ENCODE measurements at places on chromosomes 7 and 10.
A peak's percentile ranks its signal among the peaks of the same experiment; 100 is the strongest.

- DNase-seq, result no peak
Observed at GRCh38 chr10:72336259-72337038, 18.3 kb downstream of the DNAJB12 start.

DNA sequence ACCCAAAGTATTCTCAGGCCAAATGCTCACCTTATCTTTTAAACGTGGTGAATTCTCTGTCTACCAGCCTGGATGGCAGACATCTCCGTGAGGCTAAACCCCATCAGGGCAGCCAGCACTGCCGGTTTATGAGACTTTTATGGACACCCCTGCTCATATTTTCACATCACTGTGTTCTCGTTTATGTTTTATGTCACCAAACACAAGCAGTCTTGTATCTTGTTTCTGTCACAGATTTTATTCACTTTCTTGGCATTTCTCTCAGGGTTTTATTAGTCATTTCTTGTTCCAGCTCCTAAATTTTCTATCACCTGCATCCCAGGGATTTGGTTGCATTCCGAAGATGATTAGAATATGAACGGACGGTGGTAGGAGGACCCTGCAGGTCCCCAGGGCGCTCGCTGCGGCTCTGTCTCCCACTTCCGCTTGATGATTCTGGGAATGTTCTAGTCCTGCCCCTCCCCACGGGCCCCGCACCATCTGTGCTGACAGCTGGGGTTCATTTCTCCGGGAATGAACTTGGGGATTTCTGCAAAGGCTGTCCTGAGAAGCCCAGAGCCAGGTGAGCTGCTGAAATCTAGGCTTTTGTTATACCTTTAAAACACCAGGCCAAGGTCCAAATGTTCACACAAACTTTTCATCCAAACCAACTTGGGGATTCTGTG lies 217.6 kb downstream of the GFRA1 start:
- DNase-seq, result no peak

DNA sequence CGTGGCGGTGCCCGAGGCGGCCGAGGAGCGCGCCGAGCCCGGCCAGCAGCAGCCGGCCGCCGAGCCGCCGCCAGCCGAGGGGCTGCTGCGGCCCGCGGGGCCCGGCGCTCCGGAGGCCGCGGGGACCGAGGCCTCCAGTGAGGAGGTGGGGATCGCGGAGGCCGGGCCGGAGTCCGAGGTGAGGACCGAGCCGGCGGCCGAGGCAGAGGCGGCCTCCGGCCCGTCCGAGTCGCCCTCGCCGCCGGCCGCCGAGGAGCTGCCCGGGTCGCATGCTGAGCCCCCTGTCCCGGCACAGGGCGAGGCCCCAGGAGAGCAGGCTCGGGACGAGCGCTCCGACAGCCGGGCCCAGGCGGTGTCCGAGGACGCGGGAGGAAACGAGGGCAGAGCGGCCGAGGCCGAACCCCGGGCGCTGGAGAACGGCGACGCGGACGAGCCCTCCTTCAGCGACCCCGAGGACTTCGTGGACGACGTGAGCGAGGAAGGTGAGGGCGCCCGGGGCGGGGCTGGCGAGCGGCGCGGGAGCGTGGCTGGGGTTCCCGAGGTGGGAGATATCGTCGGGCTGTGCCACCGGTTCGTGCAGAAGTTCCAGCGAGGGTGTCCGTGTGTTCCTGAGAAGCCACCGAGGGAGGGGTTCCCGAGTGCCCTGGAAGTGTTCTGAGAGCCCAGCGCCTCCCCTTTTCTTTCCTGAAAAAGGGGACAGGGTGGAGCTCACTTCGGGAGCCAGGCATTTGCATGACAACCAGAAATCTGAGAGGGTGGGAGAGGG lies 495 bp downstream of the EIF3B start:
- DNase-seq, result no peak

GRCh38 chr7:55641273-55641691 lies 69.0 kb upstream of the VOPP1 start:
- DNase-seq, result peak; percentile 63

GRCh38 chr7:46126675-46127300 lies 205.7 kb upstream of the IGFBP3 start:
- DNase-seq, result no peak

- DNase-seq, result no peak
Observed at GRCh38 chr7:95776561-95777185, 4.3 kb downstream of the DYNC1I1 start.

DNA sequence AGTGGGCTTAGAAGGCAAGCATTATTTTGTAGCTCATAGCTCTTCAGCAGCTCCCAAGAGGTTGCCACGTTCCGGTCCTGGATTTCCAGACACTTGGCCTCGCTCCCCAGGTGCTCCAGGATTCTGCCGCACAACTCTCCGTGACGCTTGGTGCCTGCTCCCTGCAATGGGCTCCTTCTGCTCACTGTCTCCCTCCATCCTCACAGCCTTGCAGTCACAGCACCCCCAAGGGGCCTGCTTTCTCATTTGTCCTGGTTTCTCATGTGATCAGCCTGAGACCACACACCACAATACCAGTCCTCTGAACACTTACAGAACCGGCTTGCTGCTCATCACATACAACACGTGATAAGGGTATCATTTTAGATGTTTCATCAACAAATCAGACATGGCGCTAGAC lies 9.8 kb downstream of the IGFBP3 start:
- DNase-seq, result no peak

DNA sequence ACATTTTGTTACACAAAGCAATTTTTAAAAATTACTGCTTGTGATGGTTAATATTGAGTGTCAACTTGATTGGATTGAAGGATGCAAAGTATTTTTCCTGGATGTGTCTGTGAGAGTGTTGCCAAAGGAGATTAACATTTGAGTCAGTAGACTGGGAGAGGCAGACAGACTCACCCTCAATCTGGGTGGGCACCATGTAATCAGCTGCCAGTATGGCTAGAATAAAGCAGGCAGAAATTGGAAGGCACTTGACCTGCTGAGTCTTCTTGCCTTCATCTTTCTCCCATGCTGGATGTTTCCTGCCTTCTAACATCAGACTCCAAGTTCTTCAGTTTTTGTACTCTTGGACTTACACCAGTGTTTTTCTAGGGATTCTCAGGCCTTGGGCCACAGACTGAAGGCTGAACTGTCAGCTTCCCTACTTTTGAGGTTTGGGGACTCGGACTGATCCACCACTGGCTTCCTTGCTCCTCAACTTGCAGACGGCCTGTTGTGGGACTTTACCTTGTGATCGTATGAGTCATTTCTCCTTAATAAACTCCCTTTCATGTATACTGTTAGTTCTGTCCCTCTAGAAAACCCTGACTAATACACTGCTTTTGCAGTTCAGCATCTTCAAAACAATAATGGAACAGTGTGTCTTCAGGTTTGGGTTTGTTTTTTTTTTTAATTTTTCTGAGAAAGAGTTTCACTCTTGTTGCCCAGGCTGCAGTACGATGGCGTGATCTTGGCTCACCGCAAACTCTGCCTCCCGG lies 244.1 kb upstream of the SEMA3C start:
- DNase-seq, result no peak

- no peak for DNase-seq
Observed at GRCh38 chr7:42596737-42597136, 315.1 kb downstream of the C7orf25 start.
